ENCODE measurements at places on chromosomes 4 and X. TPM values are rescaled to one million over a fixed set of nuclear protein-coding genes. Genes with fewer than 3 reads are reported as not detected.

Gene CLDN22
- total RNA-seq, result 0.05 TPM

Gene SSX2
- total RNA-seq, result not detected

Gene JADE3
- total RNA-seq, result 8.6 TPM

Gene UGT8
- total RNA-seq, result 0.39 TPM

Gene NDST3
- 0.07 TPM for total RNA-seq

Gene MANBA
- 16.7 TPM for total RNA-seq

Gene SULT1B1
- total RNA-seq, result not detected

Gene FGF16
- not detected for total RNA-seq

Gene ARX
- not detected for total RNA-seq

Gene WDFY3
- 12.2 TPM for total RNA-seq

Gene PABPC1L2A
- not detected for total RNA-seq

Gene ALB
- total RNA-seq, result not detected

Gene WDR17
- 0.86 TPM for total RNA-seq

Gene SLC25A31
- total RNA-seq, result not detected

Gene GUCY1A1
- total RNA-seq, result 0.15 TPM

Gene GPR143
- not detected for total RNA-seq

Gene GPC3
- not detected for total RNA-seq

Gene PABPC1L2B
- not detected for total RNA-seq

Gene RAB40A
- total RNA-seq, result 0.07 TPM

Gene SLC49A3
- total RNA-seq, result not detected

Gene SHROOM2
- 0.98 TPM for total RNA-seq

Gene ZIC3
- total RNA-seq, result not detected

Gene CLOCK
- 14.1 TPM for total RNA-seq

Gene MAPK10
- total RNA-seq, result 2.3 TPM

Gene COL4A5
- 7.2 TPM for total RNA-seq

Gene CT45A5
- total RNA-seq, result not detected

Gene APLN
- 2.1 TPM for total RNA-seq

Gene RNF128
- total RNA-seq, result 0.20 TPM

Gene NR0B1
- total RNA-seq, result not detected

Gene CFAP99
- total RNA-seq, result 0.42 TPM

Gene SMIM31
- not detected for total RNA-seq

Gene PASD1
- 0.27 TPM for total RNA-seq

Gene SORCS2
- total RNA-seq, result not detected

Gene SERTM2
- not detected for total RNA-seq

Gene CCNA2
- 118 TPM for total RNA-seq

Gene VCX2
- total RNA-seq, result not detected

Gene BBS12
- total RNA-seq, result 4.7 TPM

Gene LRIT3
- total RNA-seq, result not detected

Gene CFI
- 38.1 TPM for total RNA-seq

Gene C1QTNF7
- not detected for total RNA-seq

Gene TMEM35A
- total RNA-seq, result 3.5 TPM

Gene VBP1
- 214 TPM for total RNA-seq

Gene USP46
- 11.4 TPM for total RNA-seq

Gene PAGE2B
- not detected for total RNA-seq

Gene IQCM
- not detected for total RNA-seq
